ENCODE measurements at places on chromosomes 7 and 10.
A peak's percentile ranks its signal among the peaks of the same experiment; 100 is the strongest.

GRCh38 chr10:103823706-103824272 is 31.6 kb downstream of the SH3PXD2A start:
- no peak for DNase-seq

DNA sequence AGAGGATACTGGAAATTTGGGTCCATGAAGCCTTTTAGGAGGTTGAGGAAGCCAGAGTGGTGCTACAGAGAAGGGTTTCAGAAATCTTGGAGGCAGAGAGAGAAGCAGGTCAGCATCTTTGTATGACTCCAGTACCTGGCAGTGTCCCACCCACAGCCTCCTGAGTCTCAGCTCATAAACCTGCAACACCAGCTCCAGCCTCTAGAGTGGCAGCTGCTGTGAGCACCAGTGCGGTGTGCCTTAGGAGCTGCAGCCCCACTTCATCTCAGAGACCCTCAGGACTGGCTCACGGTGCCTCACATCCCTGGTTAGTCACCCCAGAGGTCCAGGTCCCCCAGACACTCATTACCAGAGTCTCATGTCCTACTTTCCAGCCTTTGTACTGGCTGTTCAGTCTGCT is 84.8 kb upstream of the PRKAR2B start:
- peak; percentile 10 for DNase-seq

DNA sequence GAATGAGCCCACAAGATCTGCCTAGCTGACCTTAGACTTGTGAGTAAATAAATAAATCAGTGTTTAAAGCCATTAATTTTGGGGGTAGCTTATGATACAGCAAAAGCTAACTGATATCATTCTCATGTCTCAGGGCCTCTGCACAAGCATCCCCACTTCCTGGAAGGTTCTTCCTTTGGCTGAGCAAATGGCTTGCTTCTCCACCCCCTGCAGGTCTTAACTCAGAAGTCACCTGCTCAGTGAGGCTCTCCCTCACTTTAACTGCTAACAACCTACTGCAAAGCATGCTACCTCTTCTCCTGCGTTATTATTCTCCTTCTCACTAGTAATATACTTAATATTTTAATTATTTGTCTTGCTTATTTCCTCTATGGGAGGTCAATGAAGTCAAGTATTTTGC is 167.3 kb downstream of the TPK1 start:
- no peak for DNase-seq

DNA sequence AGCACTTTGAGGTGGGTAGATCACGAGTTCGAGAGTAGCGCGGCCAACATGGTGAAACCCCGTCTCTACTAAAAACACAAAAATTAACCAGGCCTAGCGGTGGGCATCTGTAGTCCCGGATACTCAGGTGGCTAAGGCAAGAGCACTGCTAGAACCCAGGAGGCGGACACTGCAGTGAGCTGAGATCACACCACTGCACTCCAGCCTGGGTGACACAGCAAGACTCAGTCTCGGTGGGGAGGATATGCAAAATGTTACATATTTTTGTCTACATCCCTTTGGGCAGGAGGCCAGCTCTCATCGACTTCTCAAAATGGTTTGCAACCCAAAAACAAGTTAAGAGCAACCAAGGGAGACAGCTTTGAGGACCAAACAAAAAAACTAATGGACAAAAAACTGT is 8.2 kb downstream of the ATE1 start:
- DNase-seq: no peak

DNA sequence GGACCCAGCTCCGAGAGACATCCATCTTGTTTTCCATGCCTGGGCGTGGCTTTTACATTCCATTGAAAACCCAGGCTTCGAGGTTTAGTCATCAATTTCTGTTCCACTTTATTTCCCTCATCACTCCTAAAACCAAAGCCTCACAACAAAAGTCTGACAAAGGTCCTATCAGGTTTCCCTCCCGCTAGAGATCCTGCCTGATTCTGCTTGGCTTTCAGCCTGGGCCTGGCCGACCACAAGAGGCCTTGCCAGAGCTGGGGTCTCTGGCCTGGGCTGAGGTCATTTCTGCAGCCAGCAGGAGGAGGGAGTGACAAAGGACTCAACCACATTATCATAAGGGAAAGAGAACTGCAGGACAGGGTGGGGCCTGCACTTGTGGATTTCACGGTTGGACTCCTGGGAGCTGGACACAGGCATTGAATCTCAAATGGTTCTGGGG is 167.0 kb downstream of the FANK1 start:
- DNase-seq: peak; percentile 31

GRCh38 chr7:27277628-27278027 is 35.0 kb downstream of the EVX1 start:
- peak; percentile 74 for DNase-seq

DNA sequence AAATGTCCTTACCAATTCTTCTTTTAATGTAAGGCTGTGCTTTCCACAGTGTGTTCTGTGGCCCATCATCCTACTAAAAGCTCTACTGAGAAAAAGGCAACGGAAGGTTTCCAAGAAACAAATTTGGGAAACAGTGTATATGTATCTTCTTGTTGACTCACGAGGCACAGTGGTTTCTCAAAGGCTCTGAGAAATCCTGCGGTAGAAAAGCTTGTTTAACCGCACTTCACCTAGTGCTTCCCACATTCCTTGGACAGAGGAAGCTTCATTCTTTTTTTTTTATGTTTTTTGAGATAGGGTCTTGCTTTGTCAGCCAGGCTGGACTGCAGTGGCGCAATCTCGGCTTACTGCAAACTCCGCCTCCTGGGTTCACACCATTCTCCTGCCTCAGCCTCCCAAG is 84.5 kb downstream of the TACC2 start:
- no peak for DNase-seq

DNA sequence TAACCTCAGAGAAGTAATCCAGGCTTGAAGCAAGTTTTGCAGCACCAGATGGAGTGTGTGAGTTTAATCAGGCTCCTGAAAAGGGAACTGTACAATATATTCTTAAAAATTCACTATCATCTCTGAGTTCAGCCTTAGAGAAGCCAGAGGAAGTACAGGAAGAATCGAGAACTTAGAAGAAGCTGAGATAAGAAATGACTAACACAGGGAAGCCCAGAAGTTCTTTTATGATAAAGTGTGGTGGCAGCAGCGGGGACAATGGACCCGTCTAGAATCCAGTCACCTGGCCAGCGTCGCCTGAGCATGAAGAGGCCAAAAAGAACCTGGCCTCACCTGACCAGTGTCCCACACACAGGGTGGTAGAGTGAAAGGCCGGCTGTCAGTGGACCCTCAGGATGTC is 161.0 kb downstream of the USP6NL start:
- DNase-seq: no peak

DNA sequence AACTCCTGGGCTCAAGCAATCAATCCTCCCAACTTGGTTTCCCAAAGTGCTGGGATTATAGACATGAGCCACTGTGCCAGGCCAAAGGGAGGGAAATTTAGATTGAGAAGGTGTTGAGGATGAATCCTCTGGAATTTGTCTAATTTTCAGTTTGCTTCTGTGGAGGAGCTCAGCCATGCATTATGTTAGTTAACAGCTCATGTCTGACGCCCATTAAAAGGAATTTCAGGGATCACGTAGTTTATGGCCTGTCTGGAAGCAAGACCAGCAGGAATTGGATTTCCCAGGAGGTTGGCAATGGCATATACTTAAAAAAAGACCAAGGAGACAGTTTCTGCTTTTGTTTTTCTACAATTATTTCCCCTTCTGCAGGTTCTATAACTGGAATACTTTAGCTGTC is 165.7 kb downstream of the OTUD1 start:
- no peak for DNase-seq

GRCh38 chr10:74808501-74808900 is 17.9 kb upstream of the KAT6B start:
- no peak for DNase-seq

DNA sequence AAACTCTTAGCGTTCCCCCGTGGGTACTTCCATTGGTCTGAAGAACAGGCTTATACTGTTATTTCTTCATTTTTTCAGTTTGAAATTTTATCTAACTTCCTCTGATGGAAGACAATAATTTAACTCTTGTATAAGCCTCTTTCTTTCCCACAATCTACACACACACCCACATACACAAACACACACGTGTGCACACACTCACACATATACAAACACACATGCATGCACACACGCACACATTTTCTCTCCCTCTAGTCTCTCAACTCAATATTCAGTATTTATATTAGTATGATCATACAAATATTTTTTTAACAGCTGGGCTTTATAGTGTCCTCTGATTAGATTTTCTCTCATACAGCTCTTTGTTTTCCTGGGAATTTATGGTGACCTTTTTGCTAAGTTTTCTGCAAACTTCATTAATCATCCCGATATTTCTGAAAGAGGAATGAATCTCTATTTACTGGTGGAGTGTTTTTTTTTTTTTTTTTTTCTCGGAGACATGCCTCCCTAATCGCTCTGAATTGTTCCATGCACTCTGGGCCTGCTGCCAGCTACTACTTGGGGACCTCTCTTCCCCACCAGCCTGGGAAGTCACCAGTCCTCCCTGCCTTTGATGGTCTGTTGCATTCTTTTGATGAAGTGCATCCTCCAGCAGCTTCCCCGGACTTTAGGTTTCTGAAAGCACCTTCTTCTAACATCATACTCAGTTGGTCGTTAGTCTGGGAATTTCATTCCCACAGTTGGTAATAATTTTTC is 75.5 kb downstream of the ZNF777 start:
- no peak for DNase-seq

DNA sequence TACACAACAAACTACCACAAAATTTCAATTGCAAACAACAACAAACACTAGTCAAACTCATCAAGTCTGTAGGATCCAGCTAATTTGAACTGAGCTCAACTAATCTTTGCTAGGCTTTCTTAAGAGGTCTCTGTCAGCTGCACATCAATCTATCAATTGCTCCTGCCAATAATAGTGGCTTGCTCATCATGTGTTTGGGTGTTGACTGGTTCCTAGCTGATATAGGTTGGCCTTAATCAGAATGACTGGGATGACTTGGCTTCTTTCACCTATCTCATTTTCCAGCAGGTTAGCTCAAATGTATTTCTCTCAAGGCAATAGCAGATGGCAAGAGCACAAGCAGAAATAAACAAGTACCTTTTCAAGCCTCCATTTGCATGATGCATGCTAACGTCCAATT is 370.3 kb upstream of the NFE2L3 start:
- DNase-seq: no peak

GRCh38 chr10:30943451-30943850 is 88.2 kb downstream of the ZNF438 start:
- DNase-seq: no peak

GRCh38 chr7:20730611-20731010 is 56.1 kb downstream of the SP8 start:
- no peak for DNase-seq

- DNase-seq: no peak
Observed at GRCh38 chr7:116337800-116338199, 127.5 kb downstream of the TES start.

DNA sequence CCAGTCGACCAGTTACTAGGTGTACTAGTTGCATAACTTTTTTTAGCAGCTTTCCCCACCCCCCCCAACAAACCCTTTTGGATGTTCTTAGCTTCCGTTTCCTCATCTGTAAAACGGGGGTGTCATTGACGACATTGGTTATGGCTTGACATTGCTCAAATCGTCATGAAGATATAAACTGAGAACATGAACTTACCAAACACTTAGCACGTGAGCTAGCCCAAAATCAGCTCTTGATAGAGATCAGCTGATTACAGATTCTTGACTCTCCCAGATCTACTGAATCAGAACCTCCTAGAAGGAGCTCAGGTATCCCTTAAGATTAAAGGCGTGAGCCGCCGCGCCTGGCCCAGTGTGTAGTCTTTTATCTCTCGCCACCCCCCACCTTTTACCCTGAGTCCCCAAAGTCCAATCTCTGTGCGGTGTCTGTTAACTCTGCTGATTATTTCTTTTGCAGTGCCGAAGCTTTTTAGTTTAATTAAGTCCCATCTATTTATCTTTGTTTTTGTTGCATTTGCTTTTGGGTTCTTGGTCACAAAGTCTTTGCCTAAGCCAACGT is 1.0 kb upstream of the GNA12 start:
- no peak for DNase-seq

GRCh38 chr10:77383861-77384553 is 253.6 kb downstream of the KCNMA1 start:
- DNase-seq: no peak

GRCh38 chr7:128031901-128032604 is 816 bp upstream of the LRRC4 start:
- no peak for DNase-seq

GRCh38 chr10:112782200-112782907 is 167.7 kb upstream of the TCF7L2 start:
- DNase-seq: no peak

DNA sequence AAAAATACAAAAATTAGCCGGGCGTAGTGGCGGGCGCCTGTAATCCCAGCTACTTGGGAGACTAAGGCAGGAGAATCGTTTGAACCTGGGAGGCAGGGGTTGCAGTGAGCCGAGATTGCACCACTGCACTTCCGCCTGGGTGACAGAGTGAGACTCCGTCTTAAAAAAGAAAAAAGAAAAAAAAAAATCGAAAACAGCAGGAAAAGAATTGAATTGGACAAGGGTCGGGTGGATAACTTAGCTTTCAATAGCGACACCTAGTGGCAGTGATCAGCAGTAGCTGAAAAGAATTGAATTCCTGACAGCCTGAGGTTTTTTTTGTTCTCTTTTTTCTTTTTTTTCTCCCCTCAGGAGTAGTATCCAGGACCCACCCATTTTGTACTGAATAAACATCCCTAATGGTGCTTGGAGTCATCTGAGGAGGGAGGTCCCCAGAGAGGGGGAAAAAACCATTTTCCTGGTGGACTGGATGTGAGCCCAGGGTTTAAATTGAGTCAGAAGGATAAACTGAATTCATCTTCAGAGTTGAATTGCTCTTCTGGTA is 55.1 kb downstream of the CYCS start:
- DNase-seq: peak; percentile 70

DNA sequence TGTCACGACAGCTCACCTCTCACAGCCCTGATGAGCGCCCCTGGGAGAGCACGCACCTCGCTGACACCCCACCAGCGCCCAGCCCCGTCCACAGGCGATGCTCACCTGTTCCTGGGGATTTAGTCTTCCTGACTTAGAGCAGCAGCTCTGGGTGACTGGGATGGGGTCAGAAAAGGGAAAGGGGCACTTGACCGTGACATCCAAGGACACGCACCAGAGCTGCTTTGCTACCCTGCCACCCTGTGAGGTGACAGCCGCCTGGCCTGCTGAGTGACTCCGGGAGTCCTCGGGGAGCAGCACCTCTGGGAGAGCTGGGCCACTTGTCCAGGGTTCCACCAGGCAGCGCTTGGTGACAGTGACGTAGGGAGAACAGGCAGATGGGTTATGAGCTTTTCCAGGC is 148.2 kb downstream of the PRKAG2 start:
- DNase-seq: no peak

DNA sequence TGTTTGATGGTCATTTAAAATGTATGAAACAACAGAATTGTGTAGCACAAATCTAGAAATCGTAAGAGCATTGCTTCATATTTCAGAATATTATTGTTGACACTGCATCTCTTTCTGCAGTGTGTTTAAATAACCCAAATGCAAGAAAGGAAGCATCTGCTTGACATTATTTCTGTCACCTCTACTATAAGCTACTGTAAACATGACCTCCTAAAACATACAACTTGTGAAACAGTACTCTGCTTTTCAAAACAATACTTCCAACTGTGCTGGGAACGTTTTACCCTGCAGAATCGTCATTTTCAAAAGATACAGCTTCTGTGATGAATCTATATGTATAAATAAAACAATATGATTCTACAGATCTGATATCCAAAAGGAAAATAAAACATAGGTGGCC is 82.0 kb downstream of the RNF133 start:
- no peak for DNase-seq

All from MCF 10A (cell line).